ENCODE measurements at places on chromosomes 11 and 22.

DNA sequence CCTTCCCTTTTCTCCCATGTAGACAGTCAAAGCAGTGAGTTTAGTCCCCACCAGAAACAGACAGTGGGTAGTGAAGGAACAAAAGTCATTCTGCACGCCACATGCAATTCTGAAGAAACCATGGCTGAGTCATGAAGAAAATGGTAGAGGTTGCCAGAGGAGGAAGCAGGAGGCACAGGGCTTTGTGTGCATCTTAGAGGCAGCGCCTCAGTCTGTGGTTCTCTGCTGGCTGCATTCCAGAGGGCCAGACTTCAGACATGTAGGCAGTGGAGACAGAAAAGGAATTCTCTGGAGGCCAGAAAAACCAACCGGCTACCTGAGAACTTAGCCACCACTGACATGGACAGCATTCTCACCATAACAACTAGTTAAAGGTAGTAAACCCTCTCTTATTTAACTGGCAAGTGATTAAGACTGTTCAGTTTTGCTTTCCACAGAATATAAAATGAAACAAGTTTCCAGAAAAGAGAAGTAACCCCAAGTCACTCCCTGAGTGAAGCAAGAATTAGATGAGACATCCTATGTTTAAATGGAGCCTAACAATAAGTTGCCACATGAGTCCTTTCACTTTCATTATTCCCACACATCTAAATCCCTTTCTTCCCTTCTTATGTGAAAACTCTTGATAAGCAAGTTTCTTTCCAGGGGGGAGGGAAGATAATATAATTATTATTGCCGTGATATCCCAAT lies 556.1 kb downstream of the SOX6 start:
- no peak for DNase-seq

GRCh38 chr11:492427-493226 lies 14.4 kb downstream of the RNH1 start:
- DNase-seq: no peak

DNA sequence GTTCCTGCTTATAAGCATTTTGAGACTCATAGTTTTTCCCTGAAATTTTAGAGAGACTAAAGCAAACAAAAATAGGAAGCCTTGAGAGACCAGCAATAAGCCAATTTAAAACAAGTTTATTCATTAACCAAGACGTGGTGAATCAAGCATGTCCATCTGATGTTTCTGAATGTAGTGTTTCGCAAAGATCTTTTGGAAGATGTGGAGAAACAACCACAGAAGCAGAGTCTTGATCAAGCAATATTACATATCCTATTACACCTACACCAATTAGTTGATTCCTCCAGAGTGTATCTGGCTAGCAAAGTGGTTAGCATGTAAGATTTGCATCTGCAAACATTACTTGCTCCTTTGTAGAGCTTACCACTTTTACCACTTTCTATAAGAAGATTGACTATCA lies at the start of gene OVCH2:
TSS of gene OVCH2 (minus strand) at position 101 of the 400 bp plus-strand sequence. CDS start at position 18, 83 bp downstream.
- no peak for DNase-seq

GRCh38 chr11:66495401-66495854 lies 15.0 kb upstream of the BBS1 start:
- DNase-seq: no peak

GRCh38 chr11:32391956-32392553 lies 43.3 kb downstream of the WT1 start:
- DNase-seq: no peak

DNA sequence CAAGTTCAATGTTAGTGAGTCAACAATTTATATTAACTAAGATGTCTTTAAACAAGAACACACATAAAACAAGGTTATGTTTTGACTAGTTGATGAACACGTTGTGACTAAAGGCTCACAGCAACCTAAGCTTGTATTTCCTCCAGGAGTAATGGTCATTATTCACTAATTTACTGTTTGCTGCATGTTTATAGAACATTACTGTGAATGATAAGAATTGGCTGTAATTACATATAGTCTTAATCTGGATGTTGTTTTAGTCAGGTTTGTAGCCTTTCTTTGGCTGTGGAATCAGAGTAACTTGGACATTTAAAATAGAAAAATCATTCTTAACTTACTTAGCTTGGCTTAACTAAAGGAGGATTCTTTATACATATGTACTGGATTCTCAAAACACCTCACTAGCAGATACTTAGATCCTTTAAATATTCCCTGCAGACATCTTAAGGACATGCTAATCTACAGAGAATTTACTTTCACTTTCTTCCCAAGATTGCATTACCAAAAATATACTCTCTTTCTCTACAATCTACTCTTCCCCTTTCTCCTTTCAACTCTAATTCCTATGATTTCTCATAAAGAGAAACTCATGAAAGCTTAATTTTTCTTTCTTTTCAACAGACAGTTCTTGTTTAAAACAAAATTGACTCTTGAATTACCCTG lies 319.7 kb upstream of the CTSC start:
- DNase-seq: no peak

DNA sequence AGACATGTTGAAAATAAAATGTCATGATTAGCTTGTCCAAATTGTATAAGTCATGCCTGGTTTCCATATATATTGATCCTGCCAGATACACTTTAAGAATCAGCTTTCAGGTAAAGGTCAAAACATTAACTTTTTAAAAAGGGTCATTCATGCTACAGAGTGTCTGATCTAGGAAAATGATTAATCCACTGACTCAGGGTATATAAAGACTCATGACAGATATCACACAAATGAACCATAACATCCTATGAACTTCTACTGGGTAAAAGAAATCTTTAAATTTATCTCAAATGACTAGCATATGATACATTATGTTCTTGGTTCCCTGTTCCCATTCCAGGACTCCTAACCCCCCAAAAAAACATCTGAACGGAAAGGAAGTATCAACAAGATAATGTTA lies 11.7 kb downstream of the MRTFA start:
- no peak for DNase-seq

- no peak for DNase-seq
Observed at GRCh38 chr11:13335319-13335718, 57.7 kb downstream of the BMAL1 start.

DNA sequence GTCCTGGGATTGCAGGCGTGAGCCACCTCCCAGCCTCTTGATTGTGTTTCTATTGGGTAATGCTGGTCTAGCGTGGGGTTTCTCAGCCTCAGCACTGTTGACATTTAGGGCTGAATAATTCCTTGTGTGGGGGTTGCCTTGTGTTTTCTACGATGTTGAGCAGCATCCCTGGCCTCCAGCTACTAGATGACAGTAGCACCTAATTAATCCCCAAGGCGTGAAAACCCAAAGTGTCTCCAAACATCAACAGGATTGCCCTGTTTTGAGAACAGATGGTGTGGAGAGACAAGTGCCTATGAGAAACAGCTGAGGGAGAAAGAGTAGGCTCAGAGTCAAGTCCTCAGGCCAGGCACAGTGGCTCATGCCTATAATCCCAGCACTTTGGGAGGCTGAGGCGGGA lies 67.2 kb downstream of the SGSM1 start:
- DNase-seq: no peak

DNA sequence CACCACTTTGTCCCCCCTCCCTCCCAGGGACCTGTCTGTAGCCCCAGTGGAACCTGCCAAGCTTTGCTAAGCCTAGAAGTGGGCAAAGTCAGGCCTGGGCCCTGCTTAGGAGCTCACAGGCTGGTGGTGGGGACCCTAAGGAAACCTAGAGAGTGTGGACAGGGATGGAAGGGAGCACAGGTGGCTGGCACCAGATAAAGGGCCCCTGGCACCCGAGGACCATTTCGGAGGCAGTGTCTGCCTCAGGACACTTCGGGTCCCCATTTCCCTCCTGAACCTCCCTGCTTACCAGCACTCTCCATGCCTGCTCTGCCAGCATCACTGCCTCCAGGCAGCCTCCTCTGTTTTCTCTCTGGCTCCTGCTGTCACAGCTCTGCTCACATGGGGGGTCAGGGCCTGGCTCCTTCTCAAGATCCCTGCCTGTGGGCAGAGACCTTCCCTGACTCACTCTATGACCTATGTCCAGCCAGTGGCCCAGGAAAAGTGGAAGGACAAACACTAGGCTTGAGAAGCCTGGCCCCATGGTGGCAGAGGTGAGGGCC lies 13.6 kb upstream of the OMP start:
- no peak for DNase-seq

DNA sequence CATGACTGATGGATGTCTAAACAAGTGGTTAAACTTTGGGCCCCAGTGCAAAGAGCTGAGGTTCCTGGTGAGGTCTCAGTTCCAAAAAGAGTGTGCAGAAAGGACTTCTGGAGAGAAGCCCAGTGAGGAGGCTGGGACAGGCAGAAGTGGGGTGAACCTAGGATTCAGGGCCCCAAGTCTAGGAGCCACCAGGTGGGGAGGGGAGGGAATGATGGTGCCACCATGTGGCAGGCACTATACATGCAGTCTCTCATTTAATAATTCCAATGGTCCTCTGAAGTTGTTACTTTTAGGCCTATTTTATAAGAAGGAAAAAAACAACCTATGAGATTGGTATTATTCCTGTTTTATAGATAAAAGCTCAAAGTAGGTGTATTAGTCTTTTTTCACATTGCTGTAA lies 102.0 kb downstream of the INSC start:
- no peak for DNase-seq

DNA sequence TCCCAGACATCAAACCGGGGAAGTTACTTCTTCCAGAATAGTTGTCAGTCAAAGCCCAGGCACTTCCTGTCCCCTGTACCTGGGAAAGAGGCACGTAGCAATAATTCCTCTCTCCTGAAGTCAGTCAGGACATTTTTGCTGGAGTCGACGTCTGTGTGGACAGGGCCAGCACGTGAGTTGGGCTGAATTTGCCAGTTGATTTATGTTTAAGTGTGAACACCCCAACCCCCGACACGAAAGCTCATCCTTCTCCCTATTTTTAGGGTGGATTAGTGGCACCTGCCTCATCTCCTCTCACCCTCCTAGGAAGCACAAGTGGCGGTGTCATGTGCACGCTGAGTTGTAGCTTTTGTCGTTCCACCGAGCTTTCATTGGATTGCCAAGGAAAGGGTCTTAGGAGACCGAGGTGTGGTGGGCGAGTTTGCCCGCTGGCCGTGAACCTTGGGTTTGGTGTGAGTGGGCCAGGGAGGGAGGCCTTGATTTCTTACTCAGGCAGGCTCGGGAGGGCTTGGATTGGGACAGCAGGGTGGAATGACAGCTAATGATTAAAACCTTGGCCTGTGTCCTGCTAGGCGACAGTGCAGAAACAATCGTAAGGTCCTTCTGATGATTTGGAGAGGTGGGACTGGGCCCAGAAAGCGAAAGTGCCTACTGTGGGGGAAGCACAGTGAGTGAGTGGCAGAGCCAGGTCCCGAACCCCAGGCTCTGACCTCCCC lies 87.0 kb upstream of the CRYBB3 start:
- DNase-seq: no peak

GRCh38 chr22:19231986-19232385 lies 53.5 kb upstream of the SLC25A1 start:
- DNase-seq: no peak

DNA sequence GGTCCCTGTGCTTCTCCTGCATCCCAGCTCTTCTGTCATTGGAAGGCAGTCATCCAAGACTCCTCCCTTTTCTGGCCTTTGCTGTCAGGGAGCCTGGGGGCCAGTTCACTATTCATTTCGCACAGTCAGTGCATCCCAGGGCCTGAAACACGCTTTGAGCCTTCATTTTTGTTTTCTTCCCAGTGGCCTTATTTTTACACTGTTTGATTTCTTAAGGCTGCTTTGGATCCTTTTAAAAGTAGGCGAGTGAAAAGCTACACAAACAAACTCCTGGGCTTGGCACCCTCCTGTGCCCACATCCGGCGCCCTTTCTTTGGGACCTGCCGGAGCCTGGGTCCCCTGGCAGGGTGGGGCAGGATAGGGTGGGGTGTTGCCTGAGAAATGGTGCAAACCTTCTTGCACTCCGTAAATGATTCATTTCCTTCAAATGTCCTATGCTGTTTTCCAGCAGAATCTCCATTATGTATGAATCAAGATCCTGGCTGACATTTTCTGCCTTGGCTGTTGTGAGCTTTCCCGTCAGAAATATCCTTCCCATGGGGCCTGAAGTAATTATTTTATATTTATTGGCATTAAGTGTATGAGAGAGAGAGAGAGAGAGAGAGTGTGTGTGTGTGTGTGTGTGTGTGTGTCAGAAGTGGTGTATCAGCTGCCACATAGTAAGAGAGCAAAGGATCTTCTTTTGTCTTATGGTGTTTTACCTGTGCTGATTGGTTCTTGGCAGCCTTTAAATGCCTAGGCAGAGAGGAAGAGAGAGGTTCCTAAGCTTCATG lies 45.6 kb downstream of the BCR start:
- DNase-seq: no peak

DNA sequence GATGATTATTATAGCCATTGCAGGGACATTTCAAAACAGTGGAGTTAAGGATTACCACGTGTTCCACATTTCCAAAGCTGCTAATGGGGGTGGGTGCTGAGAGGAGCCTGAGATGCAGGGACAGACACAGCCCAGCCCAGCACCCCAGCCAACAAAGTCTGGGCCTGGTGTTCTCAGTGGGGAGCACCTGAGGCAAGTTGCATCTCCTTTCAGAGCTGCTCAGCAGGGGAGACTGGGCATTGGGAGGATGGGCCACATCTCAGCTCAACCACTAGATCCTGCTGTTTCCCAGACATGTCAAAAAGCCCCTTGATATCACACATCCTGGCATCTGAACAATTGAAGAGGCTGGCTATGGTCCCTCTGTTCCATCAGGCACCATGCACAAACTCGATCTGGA lies 458.0 kb upstream of the KIRREL3 start:
- no peak for DNase-seq

- DNase-seq: no peak
Observed at GRCh38 chr11:134815404-134815803, 403.4 kb upstream of the B3GAT1 start.

DNA sequence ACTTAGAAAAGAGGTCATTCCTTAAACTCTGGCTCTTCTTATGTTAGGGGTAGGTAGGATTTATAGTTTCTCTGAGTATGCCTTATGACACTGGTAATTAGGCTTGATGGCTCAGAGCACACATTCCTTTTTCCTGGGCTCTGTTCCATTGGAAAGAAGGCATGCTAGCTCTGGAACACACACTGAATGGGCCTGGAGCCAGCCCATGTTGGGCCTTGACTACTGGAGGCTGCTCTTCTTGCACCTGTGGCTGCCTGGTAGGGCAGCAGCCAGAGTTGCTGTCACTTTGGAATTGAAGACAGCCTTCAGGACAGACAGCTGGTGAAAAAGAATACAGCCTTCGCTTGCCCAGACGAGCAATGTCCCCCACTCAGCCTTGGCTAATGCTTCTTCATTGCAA lies 18.2 kb downstream of the MCAM start:
- DNase-seq: no peak

- DNase-seq: no peak
Observed at GRCh38 chr11:66891851-66892660, 35.2 kb downstream of the LRFN4 start.

- DNase-seq: no peak
Observed at GRCh38 chr22:41925783-41926460, 684 bp downstream of the TNFRSF13C start.

GRCh38 chr11:93487032-93487483 lies 56.1 kb downstream of the SMCO4 start:
- DNase-seq: no peak

DNA sequence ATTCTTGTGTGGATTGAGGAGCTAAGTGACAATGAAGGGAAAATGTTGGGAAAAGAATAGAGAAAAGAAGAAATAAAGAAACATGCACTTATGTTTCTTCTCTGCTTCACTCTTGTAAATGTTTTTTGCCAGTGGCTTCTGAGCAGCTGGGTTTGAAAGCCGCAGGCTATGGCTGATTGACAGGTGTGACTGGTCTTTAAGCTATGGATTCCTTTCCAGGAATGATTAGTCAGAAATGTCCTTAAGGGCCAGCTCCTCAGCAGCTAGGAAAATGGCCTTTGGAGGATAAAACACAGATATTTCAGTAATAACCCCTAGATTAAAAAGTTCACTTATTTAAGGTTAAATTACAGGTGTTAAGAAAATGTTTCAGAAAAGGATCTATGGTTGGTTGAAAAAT lies 6.5 kb upstream of the USP28 start:
- no peak for DNase-seq

- DNase-seq: no peak
Observed at GRCh38 chr11:74341921-74342320, 30.5 kb upstream of the P4HA3 start.

Measured in renal cortex interstitium (tissue), 15 donors.